Stimulated activated CD4-positive, alpha-beta T cell treated with anti-CD3 and anti-CD28 coated beads, Interleukin-1b, Interleukin-23, amount 100 ng/mL, for 24 hours (primary cell): ENCODE measurements at places on chromosomes 16 and 17.

DNA sequence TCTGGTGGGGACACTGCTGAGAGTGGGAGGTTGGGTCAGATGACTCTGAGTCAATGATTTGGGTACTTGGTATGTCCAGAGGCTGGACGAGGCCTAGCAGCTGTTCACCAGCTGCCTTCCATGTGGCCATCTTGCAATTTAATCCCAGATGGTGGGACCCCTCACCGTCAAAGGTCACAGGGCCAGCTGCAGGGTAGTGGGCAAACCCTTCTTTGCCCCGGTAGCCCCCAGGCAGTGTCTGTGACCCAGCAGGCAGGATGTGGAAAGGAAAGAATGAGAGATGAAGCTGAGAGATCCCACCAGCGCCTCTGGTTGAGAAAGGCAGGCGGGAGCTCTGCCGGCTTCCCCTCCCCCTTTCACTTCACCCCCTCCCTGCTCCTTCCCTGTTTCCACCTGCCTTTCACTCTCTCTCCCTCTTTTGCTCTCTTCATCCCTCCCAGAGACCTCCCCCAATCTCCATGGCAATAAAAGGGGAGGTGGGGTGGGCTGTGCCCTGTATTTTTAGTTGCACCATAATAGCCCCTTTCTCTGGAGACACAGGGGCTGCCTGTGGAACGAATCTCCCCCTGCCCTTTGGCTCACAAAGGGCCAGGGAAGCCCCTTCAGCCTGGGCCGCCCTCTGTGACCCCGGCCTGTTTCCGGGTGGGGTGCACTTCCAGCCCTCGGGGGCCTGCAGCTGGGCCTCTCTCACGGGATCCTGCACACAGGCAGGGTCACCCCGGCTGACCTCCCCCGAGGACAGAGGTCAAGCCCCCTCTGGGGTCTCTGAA lies 20.2 kb downstream of the CDK5RAP3 start:
- DNase-seq = no peak

- no peak for DNase-seq
These were observed 5.9 kb downstream of the CHMP6 start for GRCh38 chr17:80997424-80998117.

DNA sequence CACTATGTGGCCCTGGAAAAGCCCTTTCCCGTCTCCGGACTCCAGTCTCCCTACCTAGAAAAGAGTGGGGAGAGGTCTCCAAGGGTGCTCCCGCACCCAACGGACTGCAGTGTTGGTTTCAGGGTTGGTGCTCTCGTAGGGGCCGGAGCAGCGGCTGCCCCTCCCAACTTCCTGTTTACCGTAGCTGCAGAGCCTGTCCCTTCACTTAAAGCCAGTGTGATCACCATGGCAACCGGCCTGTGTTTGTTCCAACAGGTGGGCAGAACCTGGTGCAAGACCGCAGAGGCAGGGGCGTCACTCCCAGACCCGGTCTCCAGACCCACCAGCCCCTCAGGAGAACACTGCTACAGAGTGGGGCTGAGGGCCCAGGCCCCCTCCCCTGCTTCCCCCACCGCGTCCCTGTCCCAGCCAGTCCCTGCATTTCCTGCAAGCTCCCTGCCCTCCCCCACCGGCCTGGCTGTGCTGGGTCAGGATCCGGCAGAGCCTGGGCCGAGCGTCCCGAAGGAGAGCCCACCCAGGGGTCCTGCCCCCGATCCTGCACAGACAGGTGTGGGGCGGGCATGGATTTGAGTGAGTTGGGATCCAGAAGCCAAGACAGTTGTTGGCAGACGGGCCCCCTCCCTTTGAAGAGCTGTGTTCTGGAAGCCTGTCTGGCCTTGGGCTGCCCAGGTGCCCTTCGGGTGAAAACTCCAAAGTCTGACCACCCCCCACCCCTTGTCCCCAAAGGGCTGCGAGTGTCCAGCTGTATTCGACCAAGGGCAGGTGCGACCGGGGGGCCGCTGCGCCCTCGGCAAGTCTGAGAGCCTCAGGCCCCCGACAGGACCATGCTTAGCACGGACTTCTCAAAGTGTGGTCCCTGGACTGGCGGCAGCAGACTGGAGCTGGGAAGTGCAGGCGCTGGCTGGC lies 1.5 kb upstream of the BAIAP3 start:
- DNase-seq = no peak

GRCh38 chr16:89737341-89738071 lies 16.2 kb downstream of the ZNF276 start:
- no peak for DNase-seq

DNA sequence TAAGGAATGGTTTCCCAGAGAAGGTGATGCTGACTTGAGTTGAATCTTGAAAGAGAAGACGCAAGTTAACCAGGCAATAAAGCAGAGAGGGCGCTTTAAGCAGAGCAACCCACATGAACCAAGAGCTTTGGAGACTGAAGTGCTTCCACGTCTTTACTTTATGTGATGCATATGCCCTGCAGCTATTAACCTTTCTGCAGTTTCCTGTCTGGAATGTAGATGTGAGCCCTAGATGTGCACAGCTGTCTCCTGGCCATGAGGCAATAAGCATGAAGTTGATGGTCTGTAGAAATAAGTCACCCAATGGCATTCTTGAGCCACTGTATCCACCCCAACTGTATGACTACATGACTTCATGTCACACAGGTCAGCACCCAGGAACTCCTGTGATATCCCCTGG lies 5.7 kb upstream of the CHST4 start:
- no peak for DNase-seq

GRCh38 chr16:21037736-21038135 lies 112.9 kb downstream of the DNAH3 start:
- DNase-seq = no peak

DNA sequence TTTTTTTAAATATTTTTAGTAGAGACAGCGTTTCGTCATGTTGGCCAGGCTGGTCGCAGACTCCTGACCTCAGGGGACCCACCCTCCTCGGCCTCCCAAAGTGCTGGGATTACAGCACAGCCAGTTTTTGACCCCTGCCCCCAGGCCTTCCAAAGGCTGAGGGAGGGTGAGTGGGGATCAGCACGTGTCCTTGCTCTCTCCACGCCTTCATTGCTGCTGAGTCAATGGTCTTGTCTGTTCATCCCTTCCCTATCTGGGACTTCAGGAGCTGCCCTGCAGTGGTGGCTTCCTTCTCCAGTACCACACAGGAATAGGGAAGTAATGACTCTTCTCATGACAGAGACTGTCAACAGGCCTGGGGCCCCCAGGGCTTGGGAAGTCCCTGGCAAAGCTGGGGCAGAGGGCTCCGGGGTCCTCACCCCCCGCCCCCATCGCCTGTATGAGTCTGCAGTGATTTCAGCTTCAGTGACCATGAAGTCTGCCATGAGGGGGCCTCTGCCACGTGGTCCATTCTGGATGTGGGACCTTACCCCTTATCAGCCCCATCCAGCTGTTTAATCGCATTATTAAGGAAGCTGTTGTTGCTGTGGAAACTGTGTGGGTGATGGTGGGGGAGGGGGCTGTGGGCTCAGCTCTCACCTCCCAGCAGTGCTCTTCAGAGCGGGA lies 6.1 kb downstream of the ABCC3 start:
- DNase-seq = no peak

GRCh38 chr16:74094514-74094913 lies 202.1 kb upstream of the PSMD7 start:
- DNase-seq = no peak

- no peak for DNase-seq
These were observed 6.9 kb downstream of the DOK4 start for GRCh38 chr16:57479205-57479975.

DNA sequence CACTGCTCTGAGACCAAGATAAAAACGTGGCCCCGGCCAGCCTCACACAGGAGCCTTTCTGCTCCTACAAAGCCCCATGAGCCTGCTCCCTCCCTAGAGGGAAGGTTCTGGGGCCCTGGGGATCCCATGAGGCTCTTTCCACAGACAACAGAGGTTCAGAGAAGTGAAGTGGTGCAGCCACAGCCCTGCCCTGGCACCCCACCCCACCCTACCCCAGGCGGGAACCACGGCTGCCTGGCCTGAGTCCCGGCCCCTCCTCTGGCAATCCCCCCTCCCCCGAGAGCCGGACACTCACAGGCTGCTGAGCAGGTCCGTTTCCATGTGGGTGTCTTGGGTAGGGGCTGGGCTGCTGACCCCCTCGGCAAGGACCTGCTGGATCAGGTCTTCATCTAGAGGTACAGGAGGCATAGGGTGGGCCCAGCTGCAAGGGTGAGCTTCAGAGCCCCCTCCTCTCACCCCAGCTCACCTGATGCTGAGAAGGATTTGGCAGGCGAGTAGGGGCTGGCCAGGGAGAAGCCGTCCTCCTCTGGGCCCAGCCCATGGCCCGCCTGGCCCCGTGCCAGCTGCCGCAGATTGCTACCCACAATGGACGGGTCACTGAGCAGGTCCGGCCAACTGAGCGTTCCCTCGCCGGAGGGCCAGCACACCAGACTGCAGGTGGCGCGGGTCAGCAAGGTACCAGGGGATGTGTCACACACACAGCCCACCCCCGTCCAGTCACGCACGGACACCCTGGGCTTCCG lies 38.7 kb downstream of the PKD1 start:
- DNase-seq = no peak

- DNase-seq = no peak
These were observed 8.3 kb upstream of the HEATR6 start for GRCh38 chr17:60086818-60087591.

DNA sequence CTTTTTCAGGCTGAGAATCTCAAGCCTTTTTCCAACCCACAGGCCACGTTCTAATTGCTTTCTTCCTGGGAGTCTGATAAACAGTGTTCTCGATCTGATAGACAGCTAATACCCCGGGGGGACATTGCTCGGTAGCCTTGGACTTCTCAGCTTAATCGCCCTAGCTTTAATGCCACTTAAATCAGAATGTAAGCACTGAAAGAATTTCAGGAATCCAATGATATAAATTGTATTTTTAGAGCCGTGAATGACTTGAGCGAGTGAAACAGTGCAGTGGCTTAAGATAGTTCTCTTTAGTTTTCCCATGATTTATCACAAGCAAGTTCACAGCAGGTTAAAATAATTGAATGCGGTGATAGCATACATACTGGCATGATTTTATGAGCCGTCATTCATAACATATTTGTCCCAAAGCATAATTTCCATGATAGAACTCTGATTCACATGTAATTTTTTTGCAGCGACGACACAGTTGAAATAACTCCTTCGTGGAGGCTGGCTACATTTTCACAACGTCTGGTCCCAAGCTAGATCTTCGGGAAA lies 116.1 kb upstream of the MYOCD start:
- no peak for DNase-seq

- no peak for DNase-seq
These were observed 32.2 kb downstream of the TEX2 start for GRCh38 chr17:64230791-64231408.

DNA sequence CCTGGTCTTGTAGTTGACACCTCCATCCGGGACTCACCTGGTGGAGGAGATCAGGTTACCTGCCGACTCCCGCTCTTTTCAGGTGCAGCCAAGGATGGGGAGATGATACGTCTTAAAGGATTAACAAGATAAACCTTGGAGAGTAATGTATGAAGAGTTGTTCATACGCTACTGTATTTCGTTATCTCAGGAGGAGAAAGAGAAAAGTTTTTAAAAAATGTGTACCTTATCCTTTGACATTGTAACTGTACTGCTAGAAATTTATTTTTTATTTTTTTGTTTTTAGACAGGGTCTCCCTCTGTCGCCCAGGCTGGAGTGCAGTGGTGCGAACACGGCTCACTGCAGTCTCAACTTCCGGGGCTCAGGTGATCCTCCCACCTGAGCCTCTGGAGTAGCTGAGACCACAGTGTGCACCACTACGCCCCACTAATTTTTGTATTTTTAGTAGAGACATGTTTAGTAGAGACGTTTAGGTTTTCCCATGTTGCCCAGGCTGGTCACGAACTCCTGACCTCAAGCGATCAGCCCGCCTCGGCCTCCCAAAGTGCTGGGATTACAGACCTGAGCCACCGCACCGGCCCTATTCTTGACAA lies 764 bp upstream of the SMURF2 start:
- no peak for DNase-seq

GRCh38 chr17:39794249-39794970 lies 56.7 kb downstream of the GRB7 start:
- no peak for DNase-seq

- no peak for DNase-seq
These were observed 150.1 kb downstream of the ITFG1 start for GRCh38 chr16:47310792-47311211.

GRCh38 chr17:57955183-57955931 lies at the start of gene CUEDC1:
TSS of gene CUEDC1 (minus strand) at chr17:57955412. CDS start at chr17:57885564, 69,848 bp downstream.
- peak; percentile 35 for DNase-seq

DNA sequence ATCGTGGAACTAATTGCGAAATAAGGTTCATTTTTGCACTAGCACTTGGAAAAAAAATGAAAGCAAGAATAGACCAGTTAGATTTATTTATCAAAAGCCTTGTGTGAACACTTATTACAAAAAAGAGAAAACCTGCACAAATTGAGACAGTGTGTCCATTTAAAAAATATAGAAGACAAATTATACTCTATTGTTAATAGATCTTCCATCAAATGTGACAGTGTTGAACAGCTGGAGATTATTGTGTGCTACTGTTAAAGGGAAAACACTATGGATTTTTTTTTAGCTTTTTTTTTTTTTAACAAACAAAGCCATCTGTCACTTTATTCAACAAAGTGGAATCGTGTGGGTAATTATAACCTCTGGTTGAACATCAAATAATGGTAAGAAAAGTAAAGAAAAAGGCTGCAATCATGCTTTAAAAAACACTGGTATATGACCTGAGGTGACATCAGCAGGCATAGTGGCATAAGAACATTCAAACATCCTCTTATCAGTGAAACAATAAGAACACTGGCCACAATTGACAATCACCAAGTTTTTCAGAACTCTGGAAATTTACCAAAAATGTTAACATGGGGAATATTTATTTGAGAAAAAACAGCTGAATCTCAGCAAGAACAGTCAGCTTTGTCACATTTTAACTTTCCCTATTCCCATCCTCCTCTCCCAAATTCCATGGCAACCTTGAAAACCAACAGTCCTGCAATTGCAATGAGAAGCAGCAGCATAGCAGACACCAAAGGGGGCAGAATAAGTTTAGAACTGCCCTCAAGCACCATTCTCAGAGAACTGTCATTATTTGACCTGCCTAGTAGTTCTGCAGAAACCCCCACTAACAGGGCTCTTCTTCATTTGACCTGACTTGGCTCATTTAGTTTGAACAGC lies 442.3 kb upstream of the MON1B start:
- DNase-seq = no peak

DNA sequence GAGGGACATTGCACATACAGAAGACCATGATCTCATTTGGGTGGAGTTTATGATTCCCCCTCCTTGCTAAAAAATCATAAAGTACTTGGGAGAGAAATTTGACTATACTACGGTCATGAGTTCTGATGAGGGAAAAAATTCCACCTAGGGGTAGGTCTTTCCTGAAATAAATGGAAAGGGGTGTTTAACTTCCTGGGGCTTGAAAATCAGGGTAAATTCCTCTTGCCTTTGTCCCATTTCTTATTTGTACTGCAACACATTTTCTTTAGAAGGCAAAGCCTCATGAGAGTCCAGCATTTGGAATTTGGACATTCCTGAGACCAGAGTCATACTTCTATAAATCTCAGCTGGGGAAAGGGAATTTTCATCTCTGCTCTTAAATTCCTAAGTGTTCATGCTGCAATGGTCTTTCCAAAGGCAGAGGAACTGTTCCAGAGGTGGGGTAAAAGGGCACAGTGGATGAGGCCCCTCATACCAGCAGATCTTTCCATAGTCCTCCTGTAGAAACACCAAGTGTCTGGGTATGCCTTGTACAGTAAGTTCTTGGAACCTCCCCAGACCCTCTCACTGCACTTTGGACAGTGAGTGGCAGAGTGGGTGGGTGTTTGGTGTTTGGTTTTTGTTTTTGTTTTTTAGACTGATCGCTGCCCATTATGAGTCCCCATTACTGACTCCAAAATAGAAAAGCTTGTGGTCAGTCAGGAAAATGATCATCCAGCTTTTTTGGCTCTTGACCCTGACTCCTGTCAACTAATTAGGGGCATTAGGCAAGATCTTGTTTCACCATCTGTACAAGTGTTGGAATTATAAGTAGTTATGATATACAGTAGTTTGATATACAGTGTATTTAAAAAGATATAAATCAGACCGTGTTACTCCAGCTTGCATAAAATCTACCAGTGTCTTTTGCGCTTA lies 6.0 kb downstream of the LYRM1 start:
- no peak for DNase-seq
